ENCODE measurements at places on chromosomes 2 and 18.

- DNase-seq, result no peak
Observed at GRCh38 chr18:8361941-8362471, 247.2 kb upstream of the RAB12 start.

GRCh38 chr2:168603439-168603961, 147.4 kb downstream of the CERS6 start:
- DNase-seq, result no peak

GRCh38 chr2:12169721-12170120, 423.3 kb downstream of the LPIN1 start:
- no peak for DNase-seq

GRCh38 chr2:229888031-229888430, 33.8 kb downstream of the TRIP12 start:
- DNase-seq, result no peak

DNA sequence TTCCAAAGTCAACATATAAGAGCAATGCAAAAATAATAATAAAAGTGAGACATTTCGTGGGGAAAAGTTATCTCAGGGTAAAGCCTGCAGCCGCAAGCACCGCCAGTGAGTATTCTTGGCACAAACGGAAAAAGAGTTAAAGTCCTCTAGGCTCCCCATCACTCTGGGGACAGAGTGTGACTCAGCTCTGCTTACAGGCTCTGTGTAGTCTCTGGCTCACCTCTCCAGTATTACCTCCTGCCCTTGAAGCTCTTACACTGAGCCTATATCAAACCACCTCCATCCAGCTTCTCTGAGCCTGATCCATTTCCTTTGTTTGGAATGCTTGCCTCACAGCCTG, 55.5 kb downstream of the MTHFD2 start:
- DNase-seq, result no peak

DNA sequence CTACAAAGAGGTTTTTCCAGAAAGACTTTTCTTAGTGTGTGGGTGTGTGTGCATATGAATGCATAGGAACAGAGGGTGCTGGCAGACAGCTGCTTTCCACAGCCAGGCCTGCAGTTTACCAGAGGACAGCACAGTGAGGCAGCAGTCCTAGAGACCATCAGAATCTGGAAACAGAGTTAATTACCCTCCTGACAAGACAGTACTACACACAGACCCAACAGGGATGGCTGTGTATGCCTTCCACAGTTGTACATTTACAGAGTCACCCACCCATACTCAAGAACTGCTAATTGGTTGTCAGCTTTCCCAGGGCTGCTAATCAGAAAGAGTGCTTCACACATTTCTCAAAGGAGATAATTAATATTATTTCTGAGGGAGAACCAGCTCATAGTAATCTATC, 104.7 kb downstream of the FEZ2 start:
- no peak for DNase-seq

DNA sequence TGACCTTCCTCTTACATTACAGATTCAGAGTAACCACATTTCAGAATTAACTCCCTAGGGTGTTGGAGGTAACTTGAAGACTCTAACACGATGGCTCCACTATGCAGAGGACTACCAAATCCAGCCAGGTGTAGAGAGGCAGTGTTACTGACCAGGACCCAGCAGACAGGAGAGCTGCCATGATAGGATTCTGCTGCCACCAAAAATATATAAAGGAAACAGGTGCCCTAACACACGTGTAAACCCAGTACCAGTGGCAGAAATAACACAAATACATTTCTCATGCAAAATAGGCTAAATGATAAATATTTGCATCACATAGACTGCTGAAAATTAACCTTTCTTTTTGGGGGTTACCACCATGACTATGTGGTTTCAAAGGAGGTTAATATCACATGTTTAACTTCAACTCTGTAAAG, 7.0 kb downstream of the ZBTB14 start:
- DNase-seq, result no peak

GRCh38 chr2:9644603-9645002, 13.8 kb upstream of the YWHAQ start:
- peak; percentile 92 for DNase-seq

DNA sequence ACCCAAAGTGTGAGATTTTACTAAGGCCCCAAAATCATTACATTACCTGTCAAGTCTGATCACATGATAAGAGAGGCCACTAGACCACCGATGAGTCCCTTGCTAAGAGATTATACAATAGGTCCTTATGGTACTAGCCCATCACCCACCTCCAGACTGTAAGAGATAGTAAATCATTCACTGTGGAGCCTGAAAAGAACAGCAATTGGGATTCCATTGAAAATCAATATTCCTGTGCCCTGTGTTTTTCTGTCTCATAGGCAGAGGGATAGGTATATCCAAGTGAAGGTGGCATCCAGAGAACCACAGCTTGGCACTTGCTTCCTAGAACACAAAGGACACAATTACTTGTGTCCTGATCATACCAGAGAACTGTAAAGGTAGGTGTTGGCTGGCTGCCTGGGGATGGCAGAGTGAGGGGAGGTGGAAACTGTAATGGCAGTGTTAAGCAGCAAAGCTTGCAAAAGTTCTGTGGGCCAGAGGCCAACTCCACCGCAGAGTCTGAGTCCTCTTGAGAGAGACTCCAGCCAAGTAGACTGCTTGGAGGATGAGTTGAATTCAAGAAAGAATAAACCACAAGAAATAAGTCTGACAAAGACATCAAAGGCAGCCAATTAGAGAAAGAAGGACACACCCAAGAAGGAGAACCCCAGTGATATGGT, 102.0 kb upstream of the PIEZO2 start:
- DNase-seq, result no peak

- no peak for DNase-seq
Observed at GRCh38 chr2:196225213-196225612, 53.8 kb upstream of the STK17B start.

DNA sequence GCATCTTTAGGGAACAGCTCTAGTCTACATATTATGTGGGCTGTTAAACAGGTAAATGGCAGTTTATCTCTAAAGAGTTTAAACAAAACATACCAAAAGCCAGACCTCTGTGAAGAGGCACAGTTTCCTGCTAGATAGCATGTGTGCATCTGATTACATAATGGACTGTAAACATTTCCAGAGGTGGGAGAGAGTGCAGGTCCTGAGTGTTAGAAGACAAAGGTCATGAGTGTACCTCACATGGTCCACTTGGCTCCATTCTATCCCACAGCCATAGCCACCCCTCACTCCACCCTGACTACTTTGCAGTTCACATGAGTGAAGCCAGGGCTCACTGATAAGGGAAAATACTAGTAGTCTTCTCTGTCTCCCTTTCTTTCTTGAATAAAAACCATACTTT, 233.4 kb downstream of the MTX2 start:
- peak; percentile 40 for DNase-seq

GRCh38 chr2:174722942-174723592, 41.2 kb downstream of the CHRNA1 start:
- no peak for DNase-seq

DNA sequence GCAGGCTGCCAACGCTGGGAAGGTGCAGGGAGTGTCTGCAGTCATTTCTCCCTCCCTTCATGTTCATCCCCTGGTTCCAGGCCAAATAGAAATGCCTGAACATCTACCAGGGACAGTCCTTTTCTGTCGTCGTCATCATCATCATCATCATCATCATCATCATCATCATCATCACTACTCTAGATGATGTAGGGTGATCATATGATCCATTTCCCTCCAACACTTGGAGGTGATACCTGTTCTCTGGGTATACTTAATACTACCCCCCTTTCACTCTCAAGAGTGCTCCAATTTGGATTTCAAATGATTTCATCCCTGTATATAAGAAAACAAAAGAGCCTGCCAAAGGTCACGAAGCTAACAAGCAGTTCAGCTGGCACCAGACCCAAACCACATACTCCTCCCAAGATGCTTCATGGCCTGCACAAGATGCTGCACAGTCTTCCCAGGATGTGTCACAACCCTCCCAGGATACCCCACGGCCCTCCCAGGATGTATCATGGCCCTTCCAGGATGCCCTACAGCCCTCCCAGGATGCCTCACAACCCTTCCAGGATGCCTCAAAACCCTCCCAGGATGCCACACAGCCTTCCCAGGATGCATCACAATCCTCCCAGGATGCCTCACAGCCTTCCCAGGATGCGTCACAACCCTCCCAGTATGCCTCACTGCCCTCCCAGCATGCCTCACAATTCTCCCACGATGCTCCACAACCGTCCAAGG, 257.9 kb downstream of the DYSF start:
- DNase-seq, result no peak

GRCh38 chr2:375270-375955, 87.5 kb upstream of the ALKAL2 start:
- no peak for DNase-seq

- peak; percentile 76 for DNase-seq
Observed at GRCh38 chr18:56575819-56576663, 62.4 kb downstream of the TXNL1 start.

DNA sequence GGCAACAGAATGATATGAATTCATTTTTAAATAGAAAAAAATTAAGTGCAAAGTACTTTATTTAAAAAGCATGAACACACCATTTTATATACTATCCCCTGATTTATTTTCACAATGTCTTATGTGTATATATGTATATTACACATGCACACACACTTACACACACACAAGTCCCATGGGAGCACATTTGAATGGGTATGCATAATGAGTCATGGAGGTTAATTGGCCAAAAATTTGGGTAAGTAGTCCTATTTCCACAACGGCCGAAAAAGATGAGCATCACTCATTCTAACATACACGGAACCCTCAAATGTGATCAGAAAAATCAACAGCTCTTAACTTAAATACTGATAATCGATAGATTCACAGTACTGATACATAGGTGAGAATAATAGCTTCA, 97.4 kb upstream of the NABP1 start:
- no peak for DNase-seq

DNA sequence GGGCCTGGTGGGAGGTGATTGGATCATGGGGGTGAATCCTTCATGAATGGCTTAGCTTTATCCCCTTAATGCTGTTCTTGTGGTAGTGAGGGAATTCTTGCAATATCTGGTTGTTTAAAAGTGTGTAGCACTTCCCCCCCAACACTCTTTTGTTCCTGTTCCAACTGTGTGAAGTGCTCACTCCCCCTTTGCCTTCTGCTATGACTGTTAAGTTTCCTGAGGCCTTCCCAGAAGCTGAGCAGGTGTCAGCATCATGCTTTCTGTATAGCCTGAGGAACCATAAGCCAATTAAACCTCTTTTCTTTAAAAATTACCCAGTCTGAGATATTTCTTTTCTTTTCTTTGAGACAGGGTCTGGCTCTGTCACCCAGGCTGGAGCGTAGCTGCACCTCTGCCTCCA, 139.4 kb downstream of the RNF152 start:
- no peak for DNase-seq

DNA sequence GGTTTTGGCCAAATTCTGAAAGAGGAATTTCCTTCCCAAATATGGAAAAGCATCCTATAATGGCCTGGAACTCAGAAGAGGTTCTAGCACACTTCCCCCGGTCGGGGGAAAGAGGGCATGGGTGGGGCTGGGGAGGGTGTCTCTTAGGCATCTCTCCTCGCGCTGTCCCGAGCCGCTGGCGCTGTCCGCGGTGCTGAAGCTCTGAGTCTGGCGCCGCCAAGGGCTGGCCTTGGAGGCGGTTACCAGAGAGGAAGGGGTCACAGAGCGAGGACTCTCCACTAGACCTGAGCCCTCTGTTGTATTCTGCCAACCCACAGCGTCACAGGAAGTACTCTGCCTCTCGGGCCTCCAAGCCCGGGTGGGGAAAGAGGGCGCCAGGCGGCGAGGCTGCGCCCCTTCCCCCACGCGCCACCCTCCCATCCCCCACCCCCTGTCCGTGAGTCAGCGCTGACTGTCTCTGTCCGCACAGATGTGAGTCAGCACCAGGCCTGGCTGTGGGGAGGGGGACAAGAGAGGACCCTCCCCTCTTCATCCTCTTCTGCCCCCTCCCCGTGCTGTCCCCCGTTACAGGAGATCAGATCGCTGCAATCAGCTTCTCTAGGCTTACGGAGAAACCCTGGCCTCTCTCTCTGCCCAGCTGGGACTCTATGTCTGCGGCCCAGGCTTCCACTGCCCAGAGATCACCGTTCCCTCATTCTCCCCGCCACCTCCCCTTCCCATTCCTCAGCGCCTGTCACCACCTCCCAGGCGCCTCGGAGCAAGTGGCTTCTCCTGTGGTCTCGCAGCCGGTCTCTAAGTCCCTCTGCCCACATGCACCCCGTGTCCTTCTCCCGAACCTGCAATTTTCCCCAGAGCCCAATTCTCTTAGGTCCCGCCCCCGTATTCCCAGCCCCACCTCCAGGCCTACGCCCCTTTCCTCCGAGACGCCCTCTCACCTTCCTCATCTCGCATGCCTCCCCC, 779 bp downstream of the PTPRN start:
- DNase-seq, result peak; percentile 68

DNA sequence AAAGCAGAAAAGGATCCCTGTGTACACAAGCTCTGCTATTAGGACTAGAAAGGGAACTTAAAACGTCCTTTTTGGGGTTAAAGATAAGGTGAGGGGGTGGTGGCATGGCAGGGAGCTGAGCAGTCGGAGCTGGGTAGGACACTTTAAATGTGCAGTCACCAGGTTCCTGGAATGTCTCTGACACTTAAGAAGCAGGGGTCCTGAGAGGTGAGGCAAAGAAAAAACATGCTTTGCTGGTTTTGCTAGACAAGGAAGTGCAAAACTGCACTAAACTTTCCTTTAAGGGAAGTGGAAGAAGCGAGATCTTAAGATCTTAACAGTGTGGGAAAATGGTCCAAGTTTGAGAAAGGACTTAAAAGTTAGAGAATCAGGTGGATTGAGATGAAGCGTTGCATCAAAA, 99.5 kb upstream of the MAP3K20 start:
- DNase-seq, result no peak

GRCh38 chr18:63247926-63248325, 71.6 kb downstream of the BCL2 start:
- no peak for DNase-seq

DNA sequence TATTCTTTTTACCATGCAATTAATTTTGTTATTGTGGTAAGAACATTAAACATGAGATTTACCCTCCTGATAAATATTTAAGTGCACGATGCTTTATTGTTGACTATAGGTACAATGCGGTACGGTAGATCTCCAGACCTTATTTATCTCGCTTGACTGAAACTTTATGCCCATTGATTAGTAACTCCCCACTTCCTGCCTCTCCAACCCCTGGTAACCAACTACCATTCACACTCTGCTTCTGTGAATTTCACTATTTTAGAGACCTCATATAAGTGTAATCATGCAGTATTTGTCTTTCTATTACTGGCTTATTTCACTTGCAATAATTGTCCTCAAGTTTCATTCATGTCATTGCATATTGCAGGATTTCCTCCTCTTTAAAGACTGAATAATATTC, 195.7 kb upstream of the ID2 start:
- DNase-seq, result no peak

DNA sequence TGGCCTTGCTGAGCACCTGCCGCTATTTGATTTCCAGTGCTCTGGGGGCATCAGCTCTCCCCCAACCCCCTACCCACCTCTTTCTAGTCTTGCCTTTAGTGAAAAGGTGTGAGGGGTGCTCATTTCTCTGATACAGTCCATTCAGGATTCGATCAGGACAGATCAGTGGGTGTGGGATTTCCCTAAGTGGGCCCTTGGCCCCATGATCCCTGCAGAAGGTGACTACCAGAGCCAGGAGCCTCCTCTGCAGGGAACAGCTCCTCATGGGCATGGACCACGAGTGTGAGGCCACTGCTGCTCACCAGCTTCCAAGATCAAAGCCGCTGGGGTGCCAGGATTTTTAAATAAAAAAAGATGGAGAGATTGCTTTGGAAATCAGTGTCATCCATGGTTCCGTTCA, 835.2 kb upstream of the ID2 start:
- no peak for DNase-seq

Data from NCI-H510A treated with DMSO at 0.1 percent for 48 hours (cell line).